Natural killer cell treated with Interleukin-12 subunit alpha and Interleukin-12 subunit beta and Interleukin-15 and Interleukin-18, amount 100 ng/mL, for 72 hours (primary cell): ENCODE measurements at places on chromosomes 1 and 21.

DNA sequence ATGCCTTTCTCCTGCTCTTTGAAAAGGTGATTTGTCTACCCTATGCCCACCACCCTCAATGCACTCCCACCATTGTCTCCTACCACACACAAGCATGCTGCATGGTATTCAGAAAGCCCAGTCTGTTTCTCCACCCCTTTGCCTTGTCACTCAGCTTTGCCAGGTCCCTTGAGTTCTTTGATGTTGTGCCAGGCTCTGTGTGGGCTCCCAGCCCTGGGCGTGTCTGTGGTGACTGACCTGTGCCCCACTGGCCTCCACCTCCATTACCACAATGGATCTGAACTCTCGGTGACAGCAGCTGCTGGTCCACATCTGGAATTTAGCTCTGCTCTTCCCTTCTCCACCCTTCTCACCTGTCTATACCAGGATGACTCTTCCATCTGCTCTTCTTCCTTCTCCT is 34.9 kb downstream of the ATP2B4 start:
- peaks cover 66% of the 10 kb centered on the region for H3K4me1 ChIP-seq
- peaks cover 6% of the 10 kb centered on the region for H3K36me3 ChIP-seq
- no peak for DNase-seq
- no peaks in the 10 kb centered on the region for H3K27me3 ChIP-seq

DNA sequence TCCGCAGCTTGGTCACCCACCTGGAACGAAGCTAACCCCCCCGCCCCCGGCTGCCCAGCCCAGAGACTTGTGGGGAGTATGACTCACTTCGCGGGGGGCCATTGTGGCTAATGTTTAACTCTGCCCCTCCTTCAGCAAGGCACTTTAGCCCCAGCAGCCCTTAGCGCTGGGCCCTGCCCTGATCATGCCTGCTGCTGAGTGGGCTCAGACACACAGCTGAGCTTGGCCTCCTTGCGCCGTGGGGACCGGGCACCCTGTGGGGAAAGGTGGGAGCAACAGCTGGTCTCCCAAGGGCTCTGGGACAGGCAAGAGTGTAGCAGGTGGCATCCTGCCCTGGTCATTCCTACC is 6.3 kb upstream of the LAD1 start:
- no peak for DNase-seq
- H3K4me1 ChIP-seq = peaks cover 5% of the 10 kb centered on the region
- no peak overlapping the region for H3K4me3 ChIP-seq
- no peaks in the 10 kb centered on the region for H3K36me3 ChIP-seq
- H3K27ac ChIP-seq = no peak overlapping the region
- peaks cover 5% of the 10 kb centered on the region for H3K27me3 ChIP-seq

GRCh38 chr21:41737651-41738324 is 29.1 kb downstream of the RIPK4 start:
- no peaks in the 10 kb centered on the region for H3K4me1 ChIP-seq
- no peak overlapping the region for H3K4me3 ChIP-seq
- H3K27ac ChIP-seq = no peak overlapping the region
- H3K27me3 ChIP-seq = peaks cover 15% of the 10 kb centered on the region

DNA sequence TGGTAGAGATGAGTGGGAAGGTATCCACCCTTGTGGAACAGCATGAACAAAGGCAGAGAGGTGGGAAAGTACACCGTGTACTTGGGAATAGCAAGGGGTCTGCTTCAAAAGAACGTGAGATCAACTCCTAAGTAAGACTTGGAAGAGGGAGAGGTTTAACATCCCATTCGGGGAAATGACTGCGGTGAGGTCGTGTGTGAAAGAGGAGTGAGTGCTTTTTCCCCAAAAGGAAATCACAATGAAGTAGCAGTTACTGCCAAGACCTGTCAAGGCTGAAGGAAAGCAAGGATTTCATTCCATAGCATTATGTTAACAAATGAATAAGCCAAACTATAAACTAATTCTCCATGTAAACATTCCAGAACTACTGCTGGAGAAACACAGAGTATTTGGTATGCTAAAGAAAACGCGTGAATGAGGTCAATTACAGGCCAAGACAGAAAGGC is 20.0 kb upstream of the SYDE2 start:
- no peaks in the 10 kb centered on the region for H3K4me1 ChIP-seq
- H3K4me3 ChIP-seq = no peak overlapping the region
- H3K27ac ChIP-seq = no peak overlapping the region
